ENCODE measurements at places on chromosomes 3 and 15. TPM values are rescaled to one million over a fixed set of nuclear protein-coding genes. Genes with fewer than 3 reads are reported as not detected.
A peak's percentile ranks its signal among the peaks of the same experiment; 100 is the strongest.

- no peak for DNase-seq
Measured at GRCh38 chr3:1056744-1057143, 36.1 kb upstream of the CNTN6 start.

TGM5 gene
- total RNA-seq, result not detected

- DNase-seq, result peak; percentile 90
Measured at GRCh38 chr3:188092648-188093047, 61.3 kb upstream of the LPP start.

- DNase-seq, result peak; percentile 77
Measured at GRCh38 chr3:48492461-48493202, 11.3 kb downstream of the SHISA5 start.

GRCh38 chr3:128617270-128617556, 33.4 kb downstream of the RPN1 start:
- DNase-seq, result no peak

Measured in OCI-LY7 (cell line).